Panc1 (cell line): ENCODE measurements at places on chromosomes 11 and 22. TPM values are rescaled to one million over a fixed set of nuclear protein-coding genes. Genes with fewer than 3 reads are reported as not detected.

GVQW3 gene
- total RNA-seq = 3.2 TPM

ALDH3B1 gene
- total RNA-seq = 18.3 TPM

ARL2 gene
- 177 TPM for total RNA-seq

BATF2 gene
- 1.6 TPM for total RNA-seq

DNA sequence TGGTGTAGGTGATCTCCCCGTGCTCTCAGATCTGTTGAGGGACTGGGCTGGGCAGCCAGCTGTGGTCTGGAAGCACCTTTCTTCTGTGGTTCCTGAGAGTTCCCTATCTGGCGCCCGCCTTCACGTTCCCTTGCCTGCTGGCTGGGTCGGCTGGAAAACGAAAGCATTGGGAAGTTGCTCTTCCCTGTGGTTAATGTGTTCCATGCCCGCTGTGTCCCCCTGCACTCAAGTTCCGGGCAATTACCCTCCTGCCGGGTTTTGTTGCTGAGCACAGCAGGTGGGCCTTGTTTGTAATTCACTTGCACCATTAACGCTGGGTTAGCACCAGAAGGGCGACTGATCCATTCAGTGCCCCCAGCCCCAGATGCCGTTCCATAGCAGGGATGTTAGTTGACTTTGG is 134.1 kb downstream of the GRIK4 start:
- no peak overlapping the region for H3K27ac ChIP-seq
- DNase-seq = no peak
- H3K4me3 ChIP-seq = no peak overlapping the region
- H3K36me3 ChIP-seq = no peaks in the 10 kb centered on the region
- peaks cover 7% of the 10 kb centered on the region for H3K27me3 ChIP-seq

DNA sequence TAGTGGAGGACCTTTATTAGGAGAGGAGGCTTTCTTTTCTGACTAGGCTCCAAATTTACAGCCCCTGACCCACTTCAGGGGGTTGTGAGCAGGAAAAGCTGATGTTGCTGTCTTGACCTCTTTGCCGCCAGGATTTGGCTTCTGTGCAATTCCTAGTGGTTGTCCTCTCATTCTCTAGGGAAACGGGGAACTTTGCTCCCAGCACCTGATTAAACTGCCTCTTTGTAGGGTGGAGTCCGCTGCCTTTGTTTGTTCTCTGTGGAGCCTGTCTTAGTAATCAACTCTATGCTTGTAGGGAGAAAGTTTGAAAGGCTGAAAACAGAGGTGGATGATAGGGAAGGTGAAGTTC is 16.3 kb downstream of the CTNND1 start:
- peaks cover 91% of the 10 kb centered on the region for H3K4me1 ChIP-seq
- no peaks in the 10 kb centered on the region; the same call in 1 of the 2 replicates for H3K36me3 ChIP-seq
- peak overlapping the region; percentile 99 for H3K27ac ChIP-seq
- peak overlapping the region; percentile 43 for H3K4me3 ChIP-seq
- DNase-seq = no peak

GRCh38 chr22:46799626-46800025 is 37.2 kb downstream of the TBC1D22A start:
- no peak overlapping the region for H3K27ac ChIP-seq
- H3K4me1 ChIP-seq = peaks cover 10% of the 10 kb centered on the region
- no peaks in the 10 kb centered on the region for H3K36me3 ChIP-seq

DNA sequence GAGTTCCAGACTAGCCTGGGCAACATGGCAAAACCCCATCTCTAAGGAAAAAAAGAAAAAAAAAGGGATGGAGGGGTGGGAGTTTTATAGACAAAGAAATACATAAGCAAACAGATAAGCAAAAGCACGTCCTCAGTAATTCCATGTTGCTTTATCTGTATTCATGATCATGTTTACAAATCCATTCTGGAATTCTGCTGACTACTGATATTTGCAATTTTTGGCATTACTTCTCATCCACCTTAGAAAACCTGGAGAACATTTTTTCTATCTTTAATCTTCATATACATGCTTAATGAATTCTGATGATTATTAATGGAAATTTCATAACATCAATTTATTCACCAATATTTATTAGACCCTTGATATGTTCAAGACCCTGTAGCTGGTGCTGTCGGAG is 1.7 kb upstream of the FDX1 start:
- DNase-seq = no peak
- H3K36me3 ChIP-seq = no peaks in the 10 kb centered on the region; the same call in 1 of the 2 replicates
- no peak overlapping the region for H3K27ac ChIP-seq
- no peak overlapping the region for H3K4me3 ChIP-seq

- H3K4me1 ChIP-seq = no peaks in the 10 kb centered on the region
- no peak overlapping the region for H3K27ac ChIP-seq
- no peaks in the 10 kb centered on the region for H3K27me3 ChIP-seq
- no peaks in the 10 kb centered on the region for H3K36me3 ChIP-seq
- no peak overlapping the region for H3K4me3 ChIP-seq
Observed at GRCh38 chr11:34727228-34727737, 106.4 kb downstream of the EHF start.

- no peaks in the 10 kb centered on the region for H3K4me1 ChIP-seq
- no peaks in the 10 kb centered on the region for H3K36me3 ChIP-seq
- H3K27ac ChIP-seq = no peak overlapping the region
- no peak for DNase-seq
- H3K27me3 ChIP-seq = no peaks in the 10 kb centered on the region; the same call in 1 of the 2 replicates
Observed at GRCh38 chr22:33030923-33031525, 27.2 kb downstream of the SYN3 start.

- H3K27me3 ChIP-seq = no peaks in the 10 kb centered on the region
- no peaks in the 10 kb centered on the region for H3K36me3 ChIP-seq
- peaks cover 9% of the 10 kb centered on the region for H3K4me1 ChIP-seq
- no peak overlapping the region for H3K4me3 ChIP-seq
- DNase-seq = no peak
- H3K27ac ChIP-seq = no peak overlapping the region
Observed at GRCh38 chr11:102240502-102240901, 76.8 kb upstream of the BIRC3 start.

DNA sequence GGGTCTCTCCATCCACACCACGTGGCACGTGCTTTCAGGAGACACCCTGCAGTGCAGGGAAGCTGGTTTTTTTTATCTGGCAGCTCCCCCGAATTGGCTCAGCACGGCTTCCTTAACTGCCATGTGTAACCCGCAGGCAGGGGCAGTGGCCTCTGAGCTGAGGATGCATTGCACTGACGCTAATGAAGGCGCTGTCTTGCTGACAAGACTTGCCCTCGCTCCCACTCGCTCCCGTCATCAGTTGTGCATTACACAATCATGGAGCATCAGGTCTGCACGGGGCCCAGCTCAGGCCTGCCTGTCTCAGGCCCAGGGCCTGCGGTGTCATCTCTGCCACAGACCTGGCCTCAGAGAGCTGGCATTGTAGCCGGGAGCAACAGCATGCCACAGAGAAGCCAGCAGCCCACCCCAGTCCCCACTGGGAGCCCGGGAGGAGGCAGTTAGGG is 95.9 kb downstream of the ARHGAP8 start:
- H3K36me3 ChIP-seq = no peaks in the 10 kb centered on the region
- no peaks in the 10 kb centered on the region for H3K4me1 ChIP-seq
- H3K27ac ChIP-seq = no peak overlapping the region
- H3K27me3 ChIP-seq = no peaks in the 10 kb centered on the region
- no peak for DNase-seq
- H3K4me3 ChIP-seq = no peak overlapping the region

DNA sequence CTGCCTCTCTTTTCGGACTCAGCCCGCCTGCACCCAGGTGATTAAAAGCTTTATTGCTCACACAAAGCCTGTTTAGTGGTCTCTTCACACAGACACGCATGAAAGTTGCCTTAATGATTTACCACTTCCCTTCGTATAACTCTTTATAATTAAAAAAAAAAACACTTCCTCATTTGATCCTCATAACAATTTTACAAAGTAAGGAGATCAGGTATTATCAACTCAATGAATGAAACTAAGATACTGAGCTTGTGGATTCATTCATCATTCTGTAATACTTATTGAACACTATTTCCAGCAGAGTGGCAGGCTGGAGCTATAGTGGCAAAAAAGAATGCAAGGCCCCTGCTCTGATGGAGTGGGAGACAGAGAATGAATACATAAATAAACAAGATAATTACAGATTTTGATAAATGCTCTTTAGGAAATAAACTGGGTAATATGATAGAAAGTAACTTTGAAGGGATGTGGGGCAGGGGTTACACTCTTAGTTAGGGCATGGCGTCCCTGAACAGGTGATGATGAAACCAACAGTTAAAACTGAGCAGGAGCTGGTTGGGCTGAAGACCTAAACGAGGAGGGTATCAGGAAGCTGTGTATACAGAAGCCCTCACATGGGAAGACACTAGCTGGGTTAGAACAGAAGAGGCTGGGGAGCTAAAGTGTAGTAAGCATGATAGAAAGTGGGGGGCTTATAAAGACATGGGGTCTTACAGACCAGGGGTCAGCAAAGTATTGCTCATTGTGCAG is 5.4 kb upstream of the CRTAM start:
- H3K4me3 ChIP-seq = no peak overlapping the region
- no peaks in the 10 kb centered on the region for H3K4me1 ChIP-seq
- DNase-seq = no peak
- no peak overlapping the region for H3K27ac ChIP-seq
- H3K36me3 ChIP-seq = no peaks in the 10 kb centered on the region

DNA sequence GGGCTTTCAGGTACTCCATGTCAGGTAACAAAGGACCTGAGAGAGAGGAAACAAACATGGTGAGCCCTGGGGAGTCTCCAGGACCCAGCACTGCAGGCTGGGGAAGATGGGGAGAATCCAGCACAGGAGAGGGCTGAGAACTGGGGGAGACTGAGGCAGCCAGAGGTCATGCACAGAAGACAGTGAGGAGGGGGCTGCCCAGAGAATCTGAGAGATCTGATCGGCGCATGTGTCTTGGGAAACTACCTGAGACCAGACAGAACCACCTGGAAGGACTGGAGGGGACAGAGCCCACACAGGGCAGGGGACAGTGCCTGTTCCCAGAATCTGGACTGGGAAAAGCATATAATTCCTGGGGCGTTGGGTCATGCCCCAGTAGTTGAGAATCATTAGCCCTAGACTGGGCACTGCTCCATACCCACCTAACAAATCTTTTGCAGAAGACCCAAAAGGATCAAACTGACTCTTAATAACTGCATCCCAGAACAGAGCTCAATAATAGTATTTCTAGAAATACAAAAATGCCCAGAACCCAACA is 20.0 kb upstream of the COMT start:
- H3K27me3 ChIP-seq = no peaks in the 10 kb centered on the region
- no peaks in the 10 kb centered on the region for H3K36me3 ChIP-seq
- H3K4me1 ChIP-seq = no peaks in the 10 kb centered on the region
- no peak overlapping the region for H3K4me3 ChIP-seq
- DNase-seq = no peak

GRCh38 chr11:85316967-85317366 is 310.2 kb downstream of the DLG2 start:
- no peaks in the 10 kb centered on the region for H3K27me3 ChIP-seq
- H3K27ac ChIP-seq = no peak overlapping the region
- no peak overlapping the region for H3K4me3 ChIP-seq
- no peak for DNase-seq

DNA sequence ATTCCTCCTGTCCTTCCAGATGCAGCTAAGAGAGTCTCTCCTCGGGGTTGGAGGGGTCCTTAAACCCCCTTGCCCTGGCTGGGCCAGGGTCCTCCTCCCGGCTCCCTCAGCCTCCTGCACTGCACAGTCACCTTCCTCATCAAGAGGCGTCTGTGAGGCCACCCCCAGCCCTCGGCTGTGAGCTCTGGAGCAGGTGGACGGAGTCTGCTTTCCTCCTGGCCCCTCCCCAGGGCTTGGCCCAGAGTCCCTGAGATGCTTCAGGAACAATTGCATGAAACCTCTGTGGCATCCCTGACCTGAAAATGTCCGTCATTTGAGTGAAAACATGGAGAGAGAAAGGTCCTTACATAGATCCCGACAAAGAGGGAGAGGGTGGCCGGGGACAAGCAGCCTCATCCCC is 6.7 kb upstream of the FGF3 start:
- H3K27ac ChIP-seq = no peak overlapping the region
- no peaks in the 10 kb centered on the region for H3K36me3 ChIP-seq
- H3K27me3 ChIP-seq = no peaks in the 10 kb centered on the region
- no peak for DNase-seq
- H3K4me1 ChIP-seq = no peaks in the 10 kb centered on the region

- no peaks in the 10 kb centered on the region for H3K36me3 ChIP-seq
- peaks cover 4% of the 10 kb centered on the region for H3K4me1 ChIP-seq
- no peaks in the 10 kb centered on the region for H3K27me3 ChIP-seq
- no peak overlapping the region for H3K4me3 ChIP-seq
- no peak overlapping the region for H3K27ac ChIP-seq
Observed at GRCh38 chr22:38713921-38714320, 8.2 kb downstream of the GTPBP1 start.

- no peak for DNase-seq
- no peaks in the 10 kb centered on the region for H3K4me1 ChIP-seq
- no peak overlapping the region for H3K27ac ChIP-seq
- H3K4me3 ChIP-seq = no peak overlapping the region
Observed at GRCh38 chr22:49431551-49431950, 396.1 kb downstream of the BRD1 start.

DNA sequence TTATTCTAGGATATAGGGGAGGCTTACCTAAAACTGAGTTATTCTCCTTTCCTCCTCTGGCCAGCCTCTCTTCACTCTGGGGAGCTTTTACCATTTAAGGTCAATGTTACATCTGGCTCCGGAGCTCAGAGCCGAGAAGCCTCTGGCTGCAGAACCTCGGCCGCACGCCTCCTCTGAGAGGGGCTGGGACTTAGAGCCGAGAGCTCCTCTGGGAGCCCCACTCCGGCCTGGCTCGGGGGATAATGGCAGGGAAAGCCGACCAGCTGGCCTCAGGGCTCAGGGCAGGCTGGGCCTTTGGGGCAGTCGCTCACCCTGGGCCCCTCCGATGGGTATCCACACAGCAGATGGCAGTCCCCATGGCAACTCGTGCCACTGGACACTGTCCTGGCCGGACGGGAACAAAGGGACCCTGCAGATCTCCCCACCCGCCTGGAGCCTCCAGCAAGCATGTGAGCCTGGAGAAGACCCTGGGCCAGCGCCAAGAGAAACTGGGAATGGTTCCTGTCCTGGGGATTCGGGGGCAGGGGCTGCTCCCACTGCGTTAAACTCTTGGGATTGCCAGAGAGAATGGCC is at the start of gene IRAG1:
Gene IRAG1 (minus strand): TSS at position 247 of the 573 bp plus-strand sequence. CDS start 153 bp downstream, at position 94.
- peaks cover 2% of the 10 kb centered on the region; the same call in 1 of the 2 replicates for H3K27me3 ChIP-seq
- no peaks in the 10 kb centered on the region for H3K4me1 ChIP-seq
- H3K36me3 ChIP-seq = no peaks in the 10 kb centered on the region
- no peak for DNase-seq

GRCh38 chr11:1882265-1883238 is 9.1 kb downstream of the PRR33 start:
- no peaks in the 10 kb centered on the region for H3K27me3 ChIP-seq
- H3K4me1 ChIP-seq = peaks cover 2% of the 10 kb centered on the region; the same call in 1 of the 2 replicates
- no peak overlapping the region for H3K4me3 ChIP-seq
- peak; percentile 22 for DNase-seq
- H3K36me3 ChIP-seq = no peaks in the 10 kb centered on the region

DNA sequence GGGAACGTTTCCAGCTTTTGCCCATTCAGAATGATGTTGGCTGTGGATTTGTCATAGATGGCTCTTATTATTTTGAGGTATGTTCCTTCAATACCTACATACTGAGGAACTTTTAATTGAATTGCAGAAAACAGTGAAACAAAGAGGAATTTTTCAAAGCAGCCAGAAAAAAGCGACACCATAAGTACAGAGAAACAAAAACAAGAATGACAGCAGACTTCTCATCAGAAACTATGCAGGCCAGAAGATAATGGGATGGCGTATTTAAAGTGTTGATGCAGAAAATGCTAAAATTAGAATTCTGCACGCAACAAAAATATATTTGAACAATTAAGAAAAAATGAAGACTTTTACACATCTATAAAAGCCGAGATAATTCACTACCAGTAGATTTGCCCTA is 95.4 kb upstream of the TIMP3 start:
- no peaks in the 10 kb centered on the region for H3K36me3 ChIP-seq
- no peak overlapping the region for H3K27ac ChIP-seq
- no peaks in the 10 kb centered on the region for H3K4me1 ChIP-seq
- no peak overlapping the region for H3K4me3 ChIP-seq
- no peak for DNase-seq
